Renal cortex interstitium (tissue), 15 donors: ENCODE measurements at places on chromosomes 7 and 10. TPM values are rescaled to one million over a fixed set of nuclear protein-coding genes. Genes with fewer than 3 reads are reported as not detected.

DNA sequence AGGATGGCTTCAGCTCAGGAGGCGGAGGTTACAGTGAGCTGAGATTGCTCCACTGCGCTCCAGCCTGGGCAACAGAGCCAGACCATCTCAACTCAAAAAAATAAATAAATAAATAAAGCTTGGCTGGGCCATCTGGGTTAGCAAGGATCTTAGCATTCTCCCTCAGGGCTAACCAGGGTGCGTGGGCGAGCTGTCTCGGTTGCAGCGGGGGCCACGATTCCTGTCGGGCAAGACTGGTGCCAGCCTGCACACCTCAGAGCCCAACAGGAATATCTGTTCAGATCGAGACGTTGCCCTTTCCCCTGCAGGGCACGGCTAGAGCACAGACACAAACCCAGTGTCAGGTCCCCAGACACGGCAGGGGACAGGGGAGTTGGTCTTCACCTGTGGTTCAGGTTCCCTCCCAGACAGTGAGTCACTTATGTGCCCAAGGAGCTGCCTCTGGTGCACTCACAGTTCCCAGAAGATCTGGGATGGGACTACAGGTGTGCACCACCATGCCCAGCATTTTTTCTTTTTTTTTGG is 75.5 kb upstream of the GTF2I start:
- no peak for DNase-seq

GRCh38 chr10:128047991-128048818 is 78.0 kb downstream of the MKI67 start:
- DNase-seq: peak; percentile 19

DNA sequence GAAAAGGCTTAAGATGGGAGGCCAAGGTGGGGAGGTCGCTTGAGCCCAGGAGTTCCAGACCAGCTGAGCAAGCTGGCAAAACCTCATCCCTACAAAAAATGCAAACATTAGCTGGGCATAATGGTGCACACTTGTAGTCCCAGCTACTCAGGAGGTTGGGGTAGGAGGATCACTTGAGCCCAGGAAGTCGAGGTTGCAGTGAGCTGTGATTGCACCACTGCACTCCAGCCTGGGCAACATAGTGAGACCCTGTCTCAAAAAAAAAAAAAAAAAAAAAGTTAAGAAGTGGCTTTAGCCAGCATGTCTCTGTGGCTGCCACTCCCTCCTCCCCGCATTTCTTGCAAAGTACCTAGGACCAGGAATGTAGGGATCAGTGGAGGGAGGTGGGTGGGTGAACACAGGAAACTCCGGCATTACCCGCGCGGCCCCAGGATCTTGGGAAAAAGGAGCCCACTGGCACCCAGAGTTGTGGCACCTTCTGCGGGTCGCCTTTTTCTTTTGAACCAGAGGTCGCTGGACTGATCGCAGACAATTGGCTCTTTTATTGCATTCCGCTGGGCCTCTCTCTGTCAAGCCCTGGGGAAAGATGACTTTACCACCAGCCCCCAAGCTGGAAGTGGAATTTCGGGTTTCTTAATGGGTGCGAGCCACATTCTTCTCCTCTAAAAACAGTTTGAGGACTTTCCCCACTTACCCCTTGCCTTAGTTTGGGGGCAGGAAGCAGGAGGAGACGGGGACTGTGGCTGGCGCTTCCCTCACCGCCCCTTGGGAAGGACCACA is 3.5 kb downstream of the VGF start:
- DNase-seq: no peak

GRCh38 chr7:138903186-138903820 is 77.9 kb downstream of the KIAA1549 start:
- no peak for DNase-seq

DNA sequence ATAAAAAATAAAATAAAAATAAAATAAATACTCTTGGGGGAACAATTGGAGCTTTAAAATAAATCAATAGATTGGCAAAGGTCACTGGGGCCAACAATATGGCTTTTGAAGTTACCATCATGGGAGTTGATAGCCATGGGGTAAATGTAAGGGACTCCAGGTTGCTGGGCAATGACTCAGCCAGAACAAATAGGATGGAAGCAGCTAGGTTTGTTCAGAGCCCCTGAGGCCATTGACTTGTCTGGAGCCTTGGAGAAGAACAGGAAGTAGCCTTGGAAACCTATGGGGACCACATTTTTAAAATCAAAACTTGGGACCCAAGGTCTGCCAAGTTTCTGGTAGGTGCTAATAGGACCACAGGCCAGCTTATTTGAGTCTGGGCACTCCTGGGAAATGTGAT is 20.2 kb upstream of the FRA10AC1 start:
- no peak for DNase-seq

GRCh38 chr7:100675581-100676350 is 2.2 kb downstream of the GNB2 start:
- DNase-seq: peak; percentile 67

DNA sequence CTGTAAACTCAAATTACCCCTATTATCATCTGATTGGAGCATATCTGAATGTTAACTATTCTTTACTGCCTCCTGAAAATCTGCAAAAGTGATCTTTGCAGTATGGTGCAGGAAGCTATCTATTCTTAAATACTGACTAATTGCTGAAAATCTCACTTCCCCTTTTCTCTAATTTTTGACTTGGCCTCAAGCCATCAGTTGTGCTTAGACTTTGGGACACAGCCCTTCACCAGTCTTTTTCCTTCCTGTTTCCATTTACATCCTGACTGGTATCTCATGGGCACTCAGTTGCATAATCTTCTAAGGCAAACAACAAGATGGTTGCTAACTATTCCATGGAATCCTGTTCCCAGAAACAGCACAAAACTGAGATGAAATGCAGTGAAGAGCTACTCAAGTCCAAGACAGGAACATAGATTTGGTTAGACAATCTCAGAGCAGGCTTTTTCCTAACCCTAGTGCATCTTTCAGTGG is 228.5 kb downstream of the SORCS1 start:
- no peak for DNase-seq

GRCh38 chr10:119700321-119700954 is 25.4 kb upstream of the INPP5F start:
- no peak for DNase-seq

GRCh38 chr7:113936982-113937381 is 18.2 kb upstream of the PPP1R3A start:
- no peak for DNase-seq

DNA sequence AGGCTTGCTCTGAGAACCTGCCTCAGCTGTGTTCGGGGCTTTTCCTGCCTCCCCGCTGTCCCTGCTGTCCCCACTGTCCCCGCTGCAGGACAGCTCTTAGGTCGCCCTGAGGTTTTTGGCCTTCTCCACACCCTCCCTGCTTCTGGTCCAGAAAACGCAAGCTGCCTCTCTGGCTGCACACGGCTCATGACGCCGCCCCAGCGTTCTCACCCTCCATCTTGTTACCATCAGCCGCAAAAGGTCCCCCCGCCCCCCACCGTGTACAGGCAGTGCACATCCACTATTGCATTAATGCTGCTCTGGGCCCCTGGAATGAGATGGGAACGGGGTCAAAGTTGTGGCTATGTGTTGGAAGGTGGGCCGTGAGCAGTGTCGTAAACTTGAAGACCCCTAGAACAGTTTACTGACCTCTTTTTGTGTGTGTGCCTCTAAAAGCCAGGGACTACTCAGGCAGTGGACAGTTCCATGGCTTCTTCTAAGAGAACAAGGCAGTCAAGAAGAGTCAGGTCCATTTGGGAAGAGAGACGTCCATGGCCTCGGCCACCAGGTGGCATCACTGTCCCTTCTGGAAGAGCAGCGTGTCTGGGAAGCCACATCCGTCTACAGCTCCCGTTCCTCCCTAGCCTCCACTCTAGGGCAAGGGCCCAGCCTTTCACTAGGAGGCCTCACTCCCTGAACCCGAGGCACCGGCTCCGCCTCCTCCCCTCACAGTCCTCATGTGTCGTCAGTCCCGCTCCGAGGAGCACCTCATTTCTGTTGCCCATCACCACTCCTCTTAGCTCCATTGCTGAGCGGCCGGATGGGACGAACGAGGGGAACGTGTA is 38.5 kb upstream of the MKRN1 start:
- DNase-seq: peak; percentile 81

GRCh38 chr7:91043186-91043585 is 221.0 kb upstream of the FZD1 start:
- DNase-seq: no peak

DNA sequence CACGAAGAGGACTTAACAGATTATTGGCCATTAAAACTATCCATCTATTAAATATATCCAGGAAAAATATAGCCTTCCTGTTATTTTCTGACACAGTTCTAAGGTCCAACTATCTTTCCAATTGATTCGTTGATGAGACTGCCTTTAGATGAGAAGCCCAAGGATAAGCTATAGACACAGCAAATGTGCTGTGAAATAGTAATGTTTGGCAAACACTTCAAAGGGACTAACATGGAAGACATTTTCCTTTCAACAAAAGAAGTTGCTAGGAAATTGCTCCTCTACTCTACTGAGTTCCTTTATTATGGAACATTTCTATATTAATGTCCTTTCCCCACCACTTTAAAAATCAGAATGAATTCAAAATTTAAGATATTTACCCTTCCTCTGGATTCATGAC is 38.5 kb downstream of the CCDC186 start:
- no peak for DNase-seq

- DNase-seq: no peak
Observed at GRCh38 chr10:96416643-96417042, 57.8 kb upstream of the OPALIN start.

GRCh38 chr10:48365668-48366067 is 59.2 kb downstream of the MAPK8 start:
- no peak for DNase-seq

- DNase-seq: no peak
Observed at GRCh38 chr7:33698692-33699128, 206.6 kb upstream of the BMPER start.

GRCh38 chr7:28996836-28997235 is 38.7 kb upstream of the TRIL start:
- DNase-seq: no peak

- DNase-seq: no peak
Observed at GRCh38 chr7:41816111-41816510, 113.2 kb upstream of the INHBA start.

DNA sequence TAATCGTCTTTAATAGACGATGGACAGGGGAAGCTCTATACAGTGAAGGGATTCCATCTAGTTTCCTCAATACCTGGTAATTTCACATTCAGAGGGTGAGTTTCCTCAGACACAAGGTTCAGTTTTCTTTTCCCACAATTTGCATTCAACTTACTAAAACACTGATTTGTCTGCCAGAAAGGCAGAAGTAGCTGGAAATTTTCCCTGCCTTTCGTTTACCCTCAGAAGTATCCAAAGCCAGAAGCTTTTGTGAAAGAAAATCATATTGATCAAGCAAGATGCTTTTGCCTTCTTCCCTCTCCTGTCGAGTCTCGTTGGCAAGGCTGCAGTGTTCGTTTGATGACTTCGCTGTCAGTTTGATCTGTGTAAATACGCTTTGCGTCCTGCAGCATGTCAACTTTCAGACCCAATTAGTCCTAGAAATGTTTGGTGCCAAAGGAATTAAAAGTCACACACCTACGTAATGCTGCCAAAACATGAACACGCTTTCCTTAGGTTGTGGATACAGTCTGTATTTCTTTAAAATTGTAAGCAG is 631.9 kb upstream of the FOXK1 start:
- no peak for DNase-seq

GRCh38 chr7:74202841-74203556 is 6.8 kb upstream of the LAT2 start:
- peak; percentile 41 for DNase-seq

DNA sequence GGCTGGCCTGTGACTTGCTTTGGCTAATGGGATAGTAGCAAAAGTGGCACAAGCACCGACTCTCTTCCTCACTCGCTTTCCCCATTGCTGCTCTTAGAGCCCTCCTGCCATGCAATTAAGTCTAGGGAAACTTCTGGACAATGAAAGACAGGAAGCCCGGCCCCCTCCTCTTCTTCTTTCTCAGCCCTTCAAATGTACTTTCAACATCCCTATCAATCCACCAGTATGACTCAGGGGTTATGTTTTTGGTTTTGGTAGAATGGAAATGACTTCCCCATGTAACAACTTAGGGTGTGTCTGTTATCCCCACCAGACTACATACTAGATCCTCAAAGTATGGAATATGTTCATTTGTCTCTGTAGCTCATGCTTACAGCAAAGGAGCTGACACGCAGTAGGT is 139.0 kb upstream of the GDF10 start:
- DNase-seq: no peak

DNA sequence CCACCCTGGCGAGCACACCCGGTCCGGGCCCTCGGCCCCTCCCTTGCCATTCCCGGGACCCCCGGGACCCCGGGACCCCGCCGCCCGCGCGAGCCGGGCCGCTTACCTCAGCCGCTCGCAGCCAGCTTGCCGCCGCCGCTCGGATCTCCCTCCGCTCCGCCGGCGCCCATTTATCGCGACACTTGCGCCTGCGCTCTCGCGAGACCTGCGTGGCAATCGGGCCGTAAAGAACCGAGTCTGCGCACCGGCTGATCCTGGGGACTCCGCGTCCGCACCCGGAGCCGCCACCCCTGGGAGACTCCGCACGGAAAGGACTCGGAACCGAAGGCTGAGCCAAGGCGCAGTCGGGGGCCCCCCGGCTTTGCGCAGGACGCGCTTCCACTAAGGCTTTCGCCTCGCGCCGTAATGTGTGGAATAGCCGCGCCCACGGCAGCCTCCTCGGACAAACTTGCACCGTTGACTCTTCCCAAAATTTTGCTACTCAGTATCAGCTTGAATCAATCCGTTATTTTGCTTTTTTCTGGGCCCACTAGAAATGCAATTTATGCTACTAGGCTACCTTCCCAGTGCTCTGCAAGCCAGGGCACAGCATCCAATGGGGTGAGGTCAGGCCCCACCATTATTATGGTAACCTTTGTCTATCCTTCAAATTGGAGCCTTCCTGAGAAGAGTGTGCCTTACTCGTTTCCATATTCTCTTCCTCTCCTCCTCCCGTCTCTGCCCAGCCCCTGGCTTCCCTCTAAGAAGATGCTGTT is at the start of gene MAD1L1:
Gene MAD1L1 (minus strand): TSS at position 180 of the 755 bp plus-strand sequence. CDS start 2,812 bp downstream, outside the sequence.
- DNase-seq: peak; percentile 86

GRCh38 chr7:21486511-21486910 is 56.3 kb upstream of the DNAH11 start:
- DNase-seq: no peak

Gene FOXP2
- 13.3 TPM for polyA plus RNA-seq

Gene TMEM176A
- polyA plus RNA-seq: 84.6 TPM

Gene STOX1
- polyA plus RNA-seq: 10.2 TPM

Gene FAM180A
- not detected for polyA plus RNA-seq

Gene LIPJ
- 0.32 TPM for polyA plus RNA-seq

Gene SUN3
- polyA plus RNA-seq: 0.58 TPM

Gene TET1
- polyA plus RNA-seq: 11.0 TPM

Gene ADGRA1
- polyA plus RNA-seq: 1.6 TPM

Gene STEAP4
- polyA plus RNA-seq: 0.18 TPM
